ENCODE measurements at places on chromosomes 4 and X.

DNA sequence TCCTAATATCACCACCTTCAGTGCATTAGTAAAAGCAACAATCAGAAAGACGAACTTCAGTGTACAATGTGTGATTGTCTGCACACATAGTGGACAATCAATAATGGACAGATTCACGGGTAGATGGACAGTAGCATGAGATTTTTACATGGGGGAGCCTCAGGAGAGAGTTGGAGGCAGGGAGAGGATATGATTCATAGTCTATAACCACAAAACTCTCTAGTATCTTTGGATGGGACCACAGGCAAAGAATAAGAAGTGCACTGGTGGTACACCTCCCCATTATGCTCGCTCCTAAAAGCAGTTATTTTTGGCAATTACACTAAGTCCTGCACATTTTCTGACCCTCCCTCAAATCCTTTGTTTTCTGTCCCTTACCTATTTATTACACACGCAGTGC lies 624.4 kb upstream of the ACTRT1 start:
- no peak for DNase-seq

DNA sequence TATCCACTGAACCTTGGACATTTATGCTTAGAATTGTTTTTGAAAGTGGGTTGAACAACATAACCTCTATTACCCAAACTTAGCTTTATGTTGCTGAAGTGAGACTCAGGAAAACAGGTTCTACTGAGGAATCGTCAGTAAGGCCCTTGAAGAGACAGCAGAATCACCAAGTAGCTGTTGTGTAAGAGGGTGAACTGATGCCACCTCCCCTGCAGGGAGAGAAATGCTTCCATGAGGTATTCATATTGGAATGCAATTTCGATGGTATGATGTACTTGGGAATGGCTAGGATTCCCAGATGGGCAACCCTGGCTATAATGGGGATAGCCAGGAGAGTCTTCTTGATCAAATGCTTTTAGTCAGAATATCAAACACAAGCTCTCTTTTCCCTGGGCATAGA lies 4.1 kb upstream of the SCRG1 start:
- DNase-seq, result no peak

- DNase-seq, result no peak
Observed at GRCh38 chrX:53990171-53990570, 54.1 kb downstream of the PHF8 start.

GRCh38 chr4:152735396-152735859 lies 44.1 kb downstream of the TIGD4 start:
- no peak for DNase-seq

GRCh38 chrX:154366666-154367055 lies 7.8 kb downstream of the FLNA start:
- peak; percentile 37 for DNase-seq

- DNase-seq, result no peak
Observed at GRCh38 chr4:60846678-60847077, 353.4 kb upstream of the ADGRL3 start.

- no peak for DNase-seq
Observed at GRCh38 chr4:127012549-127012948, 620.2 kb upstream of the INTU start.

DNA sequence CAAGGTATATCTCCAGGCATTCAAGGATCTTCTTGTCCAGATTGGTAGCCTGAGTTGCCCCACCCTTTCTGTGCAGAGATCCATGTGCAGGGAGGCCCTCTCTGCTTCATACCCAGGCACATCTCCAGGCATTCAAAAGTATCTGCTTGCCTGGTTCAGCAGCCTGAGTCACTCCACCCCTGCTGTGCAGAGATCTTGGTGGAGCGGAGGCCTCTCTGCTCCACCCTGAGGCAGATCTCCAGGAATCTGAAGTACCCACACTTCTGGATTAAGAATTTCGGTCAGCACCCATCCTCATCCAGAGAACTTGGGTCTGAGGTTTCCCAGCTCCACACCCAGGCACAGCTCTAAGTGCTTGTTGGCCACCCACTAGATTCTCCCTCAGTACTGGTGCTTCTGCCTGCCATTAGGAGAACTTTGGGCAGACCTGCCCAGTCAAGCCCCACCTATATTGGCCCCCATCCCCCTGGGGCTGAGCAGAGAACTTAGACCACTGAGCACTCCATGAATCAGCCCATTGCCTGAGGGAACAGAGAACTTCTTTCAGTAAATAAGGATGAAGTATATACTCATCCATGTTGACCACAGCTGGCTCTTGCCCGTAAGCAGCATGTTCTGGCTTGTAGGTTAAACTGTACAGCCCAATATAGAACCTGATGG lies 199.5 kb upstream of the ZCCHC13 start:
- no peak for DNase-seq

GRCh38 chr4:2482693-2483092 lies 13.8 kb downstream of the RNF4 start:
- no peak for DNase-seq

DNA sequence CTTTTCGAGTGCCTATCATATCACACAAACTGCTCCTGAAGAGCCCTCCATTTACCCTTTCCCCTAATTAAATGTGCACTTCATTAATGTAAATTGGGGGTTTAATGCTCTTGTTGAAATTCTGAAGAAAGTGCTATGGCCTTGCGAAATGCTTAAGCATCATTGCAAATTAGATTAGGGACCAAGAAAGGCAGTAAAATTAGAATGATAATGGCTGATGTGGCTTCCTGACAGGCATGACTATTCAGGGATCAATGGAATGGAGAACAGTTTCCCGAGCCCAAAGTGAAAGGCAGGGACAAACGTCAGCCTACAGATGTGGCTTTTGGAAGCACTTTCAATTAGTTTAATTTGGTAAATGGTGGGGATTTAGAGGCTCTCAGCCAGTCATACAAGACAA lies 120.1 kb downstream of the NKX6-1 start:
- no peak for DNase-seq

- DNase-seq, result no peak
Observed at GRCh38 chrX:148867596-148867995, 367.2 kb downstream of the AFF2 start.

GRCh38 chr4:78749972-78750727 lies 26.0 kb upstream of the BMP2K start:
- no peak for DNase-seq

GRCh38 chrX:153644356-153645125 lies 2.5 kb upstream of the DUSP9 start:
- DNase-seq, result no peak

DNA sequence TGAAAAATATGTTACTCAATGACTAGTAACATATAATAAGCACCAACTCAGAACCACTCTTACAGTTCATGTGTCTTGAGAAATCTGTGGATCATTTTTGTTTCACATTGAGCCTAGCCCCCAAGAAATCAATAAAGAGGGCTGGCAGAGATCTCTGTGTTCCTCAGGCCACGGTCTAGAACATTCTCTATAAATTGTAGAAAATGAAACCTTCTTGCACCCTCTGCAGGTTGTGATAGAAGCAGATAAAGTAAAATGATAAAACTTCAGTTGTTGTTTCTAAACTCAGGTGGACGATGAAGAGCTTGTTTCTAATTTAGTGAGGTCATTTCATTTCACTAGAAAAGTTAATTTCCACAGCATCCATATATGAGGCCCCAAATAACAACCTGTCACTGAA lies 182.7 kb downstream of the KIT start:
- no peak for DNase-seq

DNA sequence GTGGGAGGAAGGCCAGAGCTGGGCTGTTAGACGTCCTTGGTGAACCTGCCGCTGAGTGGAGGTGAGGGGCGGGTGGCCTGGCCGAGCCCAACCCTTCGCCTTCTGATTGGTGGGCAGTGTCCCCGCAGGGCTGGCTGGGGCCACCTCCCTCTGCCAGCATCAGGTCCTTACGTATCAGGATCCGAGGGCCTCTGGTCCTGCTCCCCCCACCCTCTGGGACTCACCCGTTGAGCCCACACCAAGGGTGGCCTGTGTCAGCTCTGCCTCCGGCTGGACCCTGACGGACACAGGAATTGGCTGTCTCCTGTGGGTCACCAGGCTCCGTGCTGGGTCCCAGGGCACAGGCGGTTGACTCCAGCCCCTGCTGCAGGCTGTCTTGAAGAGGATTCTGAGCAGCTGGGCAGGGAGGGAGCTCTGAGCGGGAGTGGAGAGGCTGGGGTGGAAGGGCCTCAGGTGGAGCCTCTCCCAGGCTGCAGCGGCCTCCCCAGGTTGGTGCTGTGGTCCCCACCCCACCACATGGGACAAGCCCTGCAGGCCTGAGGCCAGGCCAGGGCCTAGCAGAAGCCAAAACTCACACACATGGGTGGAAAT lies 58.4 kb upstream of the NKX1-1 start:
- no peak for DNase-seq

DNA sequence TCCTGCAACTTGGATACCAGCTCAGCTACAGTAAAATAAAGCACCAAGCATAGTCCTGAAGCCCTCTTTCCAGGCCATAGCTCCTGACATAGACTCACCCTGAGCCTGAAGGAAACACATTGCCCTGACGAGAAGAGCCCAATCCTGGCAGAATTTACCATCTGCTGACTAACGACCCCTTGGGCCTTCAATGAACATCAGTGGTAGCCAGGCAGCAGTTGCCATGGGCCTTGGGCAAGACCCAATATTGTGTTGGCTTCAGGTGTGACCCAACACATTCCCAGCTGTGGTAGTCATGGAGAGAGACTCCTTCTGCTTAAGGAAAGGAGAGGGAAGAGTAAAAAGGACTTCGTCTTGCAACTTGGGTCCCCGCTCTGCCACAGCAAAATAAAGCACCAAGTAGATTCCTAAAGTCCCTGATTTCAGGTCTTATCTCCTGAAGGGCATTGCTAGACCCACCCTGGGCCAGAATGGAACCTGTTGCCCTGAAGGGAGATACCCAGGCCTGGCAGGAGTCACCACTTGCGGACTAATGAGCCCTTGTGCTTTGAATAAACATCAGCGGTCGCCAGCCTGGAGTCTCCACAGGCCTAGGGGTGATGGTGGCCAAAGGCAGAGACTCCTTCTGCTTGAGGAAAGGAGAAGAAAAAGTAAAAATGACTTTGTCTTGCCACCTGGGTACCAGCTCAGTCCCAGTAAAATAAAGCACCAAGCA lies 902.6 kb downstream of the C4orf33 start:
- no peak for DNase-seq

GRCh38 chr4:24195991-24196736 lies 306.3 kb upstream of the PPARGC1A start:
- DNase-seq, result no peak

DNA sequence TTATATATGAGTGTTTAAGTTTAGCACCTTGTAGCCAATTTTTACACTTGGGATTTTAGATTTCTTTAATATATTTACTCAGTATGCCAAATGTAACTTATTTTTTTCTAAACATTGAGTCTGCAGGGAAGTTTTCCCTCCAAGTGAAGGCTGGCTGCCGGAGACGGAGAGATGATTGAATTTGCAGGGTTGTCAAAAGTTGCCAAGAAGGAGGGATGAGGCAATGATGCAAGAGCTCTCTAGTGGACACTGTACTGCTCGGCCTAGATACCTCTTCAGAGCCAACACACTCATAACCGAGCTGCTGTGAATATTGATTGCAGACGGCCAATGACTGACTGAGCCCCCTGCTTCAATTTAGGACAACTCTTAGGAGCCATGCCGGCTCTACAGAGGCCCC lies 318.6 kb upstream of the CASK start:
- no peak for DNase-seq

- DNase-seq, result no peak
Observed at GRCh38 chr4:610411-611261, 14.7 kb upstream of the PDE6B start.
